ENCODE measurements at places on chromosomes 2 and 18.
A peak's percentile ranks its signal among the peaks of the same experiment; 100 is the strongest.

- no peak for DNase-seq
Observed at GRCh38 chr2:173998386-173998785, 33.2 kb upstream of the SP3 start.

DNA sequence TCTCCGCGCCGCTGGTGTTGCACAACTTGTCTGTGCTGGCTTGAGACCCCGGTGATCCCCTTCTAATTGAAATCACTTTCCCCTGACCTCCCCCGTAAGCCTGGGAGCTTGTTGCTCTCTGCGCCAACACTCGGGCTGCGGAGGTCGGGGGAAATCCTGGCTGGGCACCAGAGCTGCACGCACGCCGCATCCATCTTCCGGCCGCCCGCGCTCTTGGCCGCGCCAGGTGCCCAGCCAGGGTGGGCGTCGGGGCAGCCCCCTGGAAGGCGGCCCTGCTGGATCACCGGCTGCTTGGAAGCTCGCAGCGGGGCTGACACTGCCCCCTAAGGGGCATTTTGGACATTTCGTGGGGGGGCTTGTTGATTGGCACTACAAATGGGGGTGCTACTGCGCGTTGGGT, 280.3 kb upstream of the SKOR2 start:
- DNase-seq: no peak

GRCh38 chr2:60818272-60818671, 62.2 kb downstream of the PAPOLG start:
- DNase-seq: no peak

DNA sequence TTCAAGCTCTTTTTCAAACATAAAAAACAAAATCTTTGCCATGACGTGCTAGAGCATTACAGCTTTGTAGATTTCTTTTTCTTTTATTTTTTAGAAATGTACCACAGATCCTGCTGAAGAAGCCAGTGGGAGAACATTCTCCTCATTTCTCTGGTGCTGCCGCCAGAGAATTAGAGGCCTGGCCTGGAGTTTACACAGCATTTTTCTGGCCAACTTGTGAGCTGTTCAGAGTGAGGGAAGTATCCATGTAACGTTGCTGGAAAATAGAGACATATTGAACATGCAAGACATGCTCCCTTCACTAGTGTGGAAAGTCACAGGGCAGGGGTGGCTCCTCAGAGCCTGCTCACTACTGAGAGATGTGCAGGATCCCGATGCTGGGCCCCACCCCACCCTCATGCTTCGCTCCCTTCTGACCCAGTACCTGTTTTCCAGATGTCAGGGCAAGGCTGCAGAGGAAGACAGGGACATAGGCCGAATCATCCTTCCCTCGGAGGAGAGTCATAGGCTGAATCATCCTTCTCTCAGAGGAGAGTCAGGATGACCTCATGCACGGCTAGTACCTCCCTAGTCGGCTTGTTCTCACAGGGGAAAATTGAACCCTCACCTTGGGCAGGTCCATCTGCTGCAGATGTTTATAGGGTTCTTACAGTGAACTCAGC, 298.5 kb downstream of the INSIG2 start:
- DNase-seq: no peak

GRCh38 chr2:222651718-222652418, 4.0 kb downstream of the FARSB start:
- no peak for DNase-seq

DNA sequence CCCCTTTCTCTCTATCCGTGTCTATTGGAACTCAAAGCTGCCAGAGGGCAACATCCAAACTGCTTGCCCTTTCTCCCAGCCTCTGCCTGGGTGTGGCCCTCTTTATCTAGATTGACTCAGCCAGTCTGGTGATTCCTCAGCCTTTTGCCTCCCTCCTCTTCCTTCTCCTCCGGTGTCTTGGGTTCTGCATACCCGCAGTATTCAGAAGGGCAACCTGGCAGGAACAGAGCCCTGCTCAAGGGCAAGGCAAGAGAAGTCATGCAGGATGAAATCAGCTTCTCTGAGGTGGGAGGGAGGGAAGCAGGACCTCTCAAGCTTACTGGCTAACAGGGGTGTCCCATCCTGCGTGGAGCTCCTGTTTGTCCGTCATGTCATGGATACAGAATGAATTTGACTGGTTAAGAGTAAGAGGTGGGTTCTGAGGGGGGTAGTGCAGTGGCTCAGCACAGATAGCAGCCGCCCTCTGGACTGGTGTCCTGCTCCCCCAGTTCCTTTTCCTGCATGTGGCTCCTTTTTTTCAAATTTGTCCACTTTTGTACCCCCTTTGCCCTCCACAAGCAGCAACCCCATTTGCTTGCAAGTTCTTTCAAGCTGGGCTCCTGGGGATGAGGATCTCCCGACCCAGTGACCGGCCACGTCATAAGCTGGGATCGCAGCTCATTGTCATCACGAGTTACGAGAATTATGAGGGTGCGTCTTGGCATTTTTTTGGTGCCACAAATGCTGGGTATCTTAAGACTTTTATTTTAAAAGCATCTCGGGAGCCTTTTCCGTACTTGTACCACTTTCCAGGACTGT, 154.1 kb downstream of the FHOD3 start:
- DNase-seq: no peak

DNA sequence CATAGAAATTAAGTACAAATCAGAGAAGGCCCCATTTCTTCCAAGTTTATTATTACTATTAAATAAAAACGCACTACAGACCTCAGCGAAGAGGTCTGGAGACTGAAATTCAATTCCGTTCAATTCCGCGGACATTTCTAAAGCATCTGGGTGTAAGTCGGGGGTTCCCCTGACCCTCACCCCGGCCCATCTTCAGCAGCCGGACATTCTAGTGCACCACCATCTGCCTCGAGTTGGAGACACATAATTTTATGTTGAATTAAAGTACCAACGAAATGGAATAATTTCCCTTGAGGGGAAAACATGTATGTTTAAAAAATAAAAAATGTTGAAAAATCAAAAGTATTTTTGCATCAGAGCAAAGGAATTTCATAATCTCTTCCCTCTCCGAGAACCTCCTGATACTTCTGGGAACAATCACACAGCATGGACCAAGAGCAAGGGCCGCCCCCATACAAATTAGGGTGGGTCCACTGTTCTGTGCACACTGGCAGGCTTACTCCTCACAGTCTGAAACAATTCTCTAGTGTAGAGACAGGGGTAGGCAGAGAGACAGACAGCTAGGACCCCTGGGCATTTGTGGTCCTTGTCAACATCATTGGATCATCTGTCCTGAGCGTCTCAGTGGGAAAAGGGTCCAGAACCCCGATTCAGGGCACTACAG, 29.3 kb downstream of the MBP start:
- no peak for DNase-seq

- DNase-seq: no peak
Observed at GRCh38 chr2:43005245-43005974, 213.0 kb upstream of the HAAO start.

GRCh38 chr2:224163566-224164307, 124.7 kb upstream of the SERPINE2 start:
- no peak for DNase-seq

DNA sequence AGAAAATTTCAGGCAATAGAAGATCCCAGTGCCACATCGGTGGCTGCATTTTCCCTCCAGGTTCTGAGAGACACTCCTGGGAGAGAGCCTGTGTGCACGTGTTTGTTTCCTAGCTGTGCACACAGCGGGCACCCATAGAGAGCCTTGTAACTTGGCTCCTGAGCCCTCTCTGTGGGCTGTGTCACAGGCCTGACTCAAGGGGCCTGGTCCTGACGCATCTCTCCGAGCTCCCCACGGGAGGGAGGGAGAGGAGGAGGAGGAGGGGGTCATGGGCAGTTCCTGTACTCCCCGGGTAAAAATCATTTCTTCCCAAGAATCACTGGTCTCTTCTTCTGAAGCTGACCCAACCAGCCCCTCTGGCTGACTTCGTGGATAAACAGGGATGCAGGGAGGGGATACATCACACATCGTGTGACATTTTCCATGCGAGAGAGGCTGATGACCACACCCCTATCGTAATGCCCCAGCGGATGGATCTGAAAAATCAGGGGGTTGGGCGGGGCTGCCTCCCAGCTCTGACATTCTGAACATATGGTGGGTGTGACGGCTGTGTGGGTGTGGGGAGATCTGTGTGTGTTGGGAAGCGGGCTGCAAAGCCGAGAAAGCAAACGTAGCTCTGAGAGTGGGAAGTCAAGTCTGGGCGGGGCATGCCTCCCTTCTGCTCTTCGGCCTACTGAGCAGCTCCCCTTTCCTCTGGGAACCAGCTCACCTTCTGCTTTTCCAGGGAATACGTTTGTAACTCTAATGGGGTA, 308.3 kb upstream of the HS6ST1 start:
- DNase-seq: no peak

DNA sequence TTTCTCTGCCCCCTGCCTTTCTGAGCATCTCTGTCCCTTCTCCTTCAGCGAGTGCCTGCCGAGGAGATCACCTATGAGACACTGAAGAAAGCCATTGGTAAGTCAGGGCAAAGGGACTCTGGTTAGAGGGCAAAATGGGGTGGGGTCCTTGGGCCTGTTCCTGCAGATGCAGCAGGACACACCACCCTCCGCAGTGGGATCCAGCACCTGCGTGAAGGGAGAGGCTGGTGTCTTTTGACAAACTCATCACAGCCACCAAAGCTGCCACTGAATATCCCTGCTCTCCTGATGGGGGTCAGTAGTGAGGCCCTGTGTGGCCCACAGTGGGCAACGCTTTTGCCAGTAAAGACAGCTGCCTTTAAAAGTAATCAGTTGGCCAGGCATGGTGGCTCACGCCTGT, 18.7 kb downstream of the POMC start:
- no peak for DNase-seq

GRCh38 chr2:29222381-29223179, 107.4 kb downstream of the CLIP4 start:
- no peak for DNase-seq

GRCh38 chr2:11537951-11538350, 4.1 kb downstream of the GREB1 start:
- no peak for DNase-seq

DNA sequence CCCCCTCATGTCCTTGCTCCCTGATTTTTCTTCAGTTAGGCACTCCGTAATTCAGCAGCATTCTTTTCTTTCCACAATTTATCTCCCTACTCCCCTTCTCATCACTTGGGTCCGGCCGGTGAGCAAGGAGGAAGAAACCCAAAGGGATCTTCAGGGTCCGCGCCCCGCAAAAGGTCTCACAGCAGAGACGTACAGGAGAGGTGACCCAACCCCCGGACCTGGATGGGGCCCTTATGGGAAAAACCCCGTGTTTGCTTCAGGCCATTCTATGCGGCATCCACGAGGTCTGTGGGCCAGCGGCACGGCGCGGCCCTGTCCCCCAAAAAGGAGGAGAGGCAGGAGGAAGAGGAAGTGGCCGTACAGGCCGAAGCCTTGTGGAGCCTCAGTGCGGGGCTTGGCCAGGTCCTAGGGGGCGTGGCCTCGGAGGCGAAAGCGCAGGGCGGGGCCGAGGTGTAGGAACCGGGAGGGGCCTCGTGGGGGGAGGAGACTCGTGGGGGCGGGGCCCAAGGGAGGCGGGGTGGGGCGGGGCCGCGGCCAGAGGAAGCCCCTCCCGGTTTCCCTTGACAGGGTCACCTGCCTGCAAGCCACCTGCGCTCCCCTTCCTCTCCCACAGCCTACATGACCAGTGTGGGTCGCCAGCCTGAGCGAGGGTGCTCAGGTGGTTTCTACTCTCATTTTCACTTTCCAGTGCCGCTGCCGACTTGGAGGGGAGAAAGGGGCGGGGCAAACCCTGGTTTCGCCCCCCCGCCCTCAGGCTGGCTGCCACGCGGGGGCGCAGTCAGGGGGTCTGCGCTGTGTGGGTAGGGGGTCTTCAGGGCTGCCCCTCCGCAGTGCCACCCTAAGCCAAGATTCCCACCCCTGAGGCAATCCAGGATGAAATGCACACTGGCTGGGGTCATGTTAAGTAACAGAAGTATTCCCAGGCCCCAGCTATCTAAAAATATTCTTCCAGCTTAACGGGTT, 156.4 kb upstream of the XPO1 start:
- DNase-seq: peak; percentile 77

GRCh38 chr2:124254621-124255020, 229.5 kb downstream of the CNTNAP5 start:
- no peak for DNase-seq

GRCh38 chr18:2881840-2882195, 35.0 kb downstream of the EMILIN2 start:
- no peak for DNase-seq

DNA sequence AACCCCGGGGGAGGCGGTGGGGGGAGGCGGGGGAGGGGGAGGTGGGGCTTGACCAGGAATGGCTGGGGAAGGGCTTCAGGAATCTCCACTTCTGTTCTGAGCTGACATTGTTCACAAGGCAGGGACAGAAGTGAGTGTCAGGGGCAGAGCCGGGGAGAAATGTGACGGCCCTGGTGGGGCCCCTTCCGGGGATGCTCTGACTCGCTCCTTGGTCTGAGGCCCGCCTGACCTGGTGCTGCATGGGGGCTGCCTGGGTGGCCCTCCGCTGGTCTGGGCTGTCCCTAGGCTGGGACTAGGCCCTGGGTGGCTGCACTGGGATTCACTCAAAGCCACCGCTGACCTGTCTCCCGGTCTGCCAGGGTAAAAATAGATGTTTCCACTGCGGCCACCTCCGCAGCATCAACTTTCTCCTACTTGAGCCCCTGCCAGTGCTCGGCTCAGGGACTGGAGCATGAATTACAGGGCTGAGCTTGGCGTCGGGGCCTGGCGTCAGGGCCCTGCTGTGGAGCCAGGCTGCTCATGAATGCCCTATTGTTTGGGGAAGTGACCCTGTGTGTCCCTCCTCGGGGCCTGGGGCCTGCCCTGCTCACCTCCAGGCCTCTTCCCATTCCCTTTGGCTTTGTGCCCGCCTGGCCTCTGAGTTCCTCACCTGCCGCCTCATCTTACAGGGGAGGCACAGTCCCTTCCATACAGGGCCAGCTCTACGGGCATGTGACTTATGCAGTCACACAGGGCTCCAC, 247.5 kb downstream of the DYSF start:
- DNase-seq: no peak

GRCh38 chr2:174145827-174146226, 102.5 kb downstream of the OLA1 start:
- DNase-seq: no peak

DNA sequence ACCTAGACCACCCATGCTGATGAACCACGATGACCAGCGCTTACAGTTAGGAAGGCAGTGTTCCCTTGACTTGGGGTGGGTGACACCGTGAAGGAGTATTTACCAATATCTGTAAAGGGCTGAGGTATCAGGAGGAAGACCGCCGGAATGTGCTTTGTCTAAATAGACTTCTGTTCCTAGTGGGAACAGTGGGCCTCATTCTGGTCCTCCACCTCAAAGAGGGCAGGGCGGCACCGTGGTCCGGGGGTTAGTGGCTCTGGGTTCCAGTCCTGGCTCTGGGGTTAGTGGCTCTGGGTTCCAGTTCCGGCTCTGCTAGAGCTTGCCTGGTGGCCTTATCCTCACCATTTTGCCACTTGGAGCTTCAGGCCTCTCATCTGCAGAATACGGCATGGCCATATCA, 91.6 kb upstream of the SMAD2 start:
- no peak for DNase-seq

GRCh38 chr2:38723173-38723572, 28.0 kb downstream of the SRSF7 start:
- no peak for DNase-seq
